ENCODE measurements at places on chromosomes 1 and 21.

DNA sequence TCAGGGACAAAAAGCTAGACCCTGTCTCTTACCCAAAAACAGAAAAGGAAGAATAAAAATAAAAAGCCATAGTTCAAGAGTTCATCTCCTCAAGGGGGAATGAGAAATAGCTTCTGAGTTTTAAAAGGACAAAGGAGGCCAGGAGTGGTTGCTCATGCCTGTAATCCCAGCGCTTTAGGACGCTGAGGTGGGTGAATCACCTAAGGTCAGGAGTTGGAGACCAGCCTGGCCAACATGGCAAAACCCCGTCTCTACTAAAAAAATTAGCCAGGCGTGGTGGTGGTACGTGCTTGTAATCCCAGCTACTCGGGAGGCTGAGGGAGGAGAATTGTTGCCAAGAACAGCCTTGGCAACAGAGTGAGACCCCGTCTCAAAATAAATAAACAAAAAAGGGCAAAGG lies 38.6 kb upstream of the CPLANE2 start:
- no peak for DNase-seq

DNA sequence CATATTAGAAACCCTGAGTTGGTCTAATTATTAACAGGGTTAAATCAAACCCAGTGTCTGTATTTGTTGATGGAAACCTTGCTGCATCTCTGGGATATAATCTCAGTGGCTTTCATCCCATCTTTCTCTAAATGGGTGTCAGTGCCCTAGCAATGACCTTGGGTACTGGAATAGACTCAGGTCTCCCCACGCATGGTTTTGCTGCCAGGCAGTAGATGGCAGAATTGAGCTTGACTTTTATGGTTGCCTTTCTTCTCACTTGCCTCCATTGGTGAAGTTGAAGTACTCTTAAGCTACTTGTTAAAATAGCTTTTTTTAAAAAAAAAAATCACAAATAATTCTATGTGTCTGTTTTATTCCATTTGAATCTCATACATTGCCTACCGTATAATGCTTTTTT lies 81.8 kb upstream of the HMCN1 start:
- no peak for DNase-seq

GRCh38 chr1:64197076-64197475 lies 6.3 kb upstream of the UBE2U start:
- no peak for DNase-seq

- DNase-seq: no peak
Measured at GRCh38 chr1:64527165-64527564, 57.2 kb downstream of the CACHD1 start.

GRCh38 chr1:171787686-171788480 lies 6.4 kb downstream of the METTL13 start:
- DNase-seq: no peak

DNA sequence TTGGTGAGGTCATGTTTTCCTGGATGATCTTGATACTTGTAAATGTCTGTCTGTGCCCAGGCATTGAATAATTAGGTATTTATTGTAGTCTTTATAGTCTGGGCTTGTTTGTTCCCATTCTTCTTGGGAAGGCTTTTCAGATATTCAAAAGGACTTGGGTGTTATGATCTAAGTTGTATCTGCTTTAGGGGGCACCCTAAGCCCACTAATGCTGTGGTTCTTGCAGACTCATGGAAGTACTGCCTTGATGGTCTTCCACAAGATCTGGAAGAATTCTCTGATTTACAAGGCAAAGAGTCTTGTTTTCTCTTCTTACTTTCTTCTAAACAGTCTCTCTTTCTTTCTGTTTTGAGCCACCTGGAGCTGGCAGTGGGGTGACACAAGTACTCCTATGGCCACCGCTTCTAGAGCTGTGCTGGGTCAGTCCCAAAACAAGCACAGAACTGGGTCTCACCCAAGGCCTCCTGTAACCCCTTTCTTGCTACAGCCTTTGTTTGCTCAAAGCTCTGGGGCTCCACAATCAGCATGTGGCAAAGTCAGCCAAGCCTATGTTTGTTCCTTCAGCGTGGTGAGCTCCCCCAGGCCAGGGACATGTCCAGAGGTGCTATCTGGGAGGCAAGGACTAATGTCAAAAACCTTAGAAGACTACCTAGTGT lies 12.6 kb downstream of the VN1R5 start:
- no peak for DNase-seq

GRCh38 chr1:42877380-42877779 lies 31.0 kb downstream of the ZNF691 start:
- DNase-seq: no peak

DNA sequence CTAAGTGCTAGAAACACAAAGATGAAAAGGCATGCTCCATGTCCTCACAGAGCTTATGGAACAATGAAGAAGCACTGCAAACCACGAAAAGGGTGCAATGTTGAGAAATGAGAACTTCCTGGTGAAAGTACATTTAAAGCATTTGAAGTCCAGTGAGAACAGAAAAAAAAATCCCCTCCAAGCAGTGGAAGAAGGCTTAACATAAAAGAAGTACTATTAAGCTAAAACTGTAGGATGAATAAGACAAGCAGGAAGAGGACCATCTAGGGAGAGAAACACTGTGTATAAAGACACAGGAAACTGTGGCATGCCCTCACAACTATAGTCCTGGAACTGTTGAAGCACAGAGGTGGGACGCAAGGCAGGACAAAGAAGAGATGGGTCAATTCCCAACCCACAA lies 10.0 kb downstream of the TP53BP2 start:
- DNase-seq: no peak

DNA sequence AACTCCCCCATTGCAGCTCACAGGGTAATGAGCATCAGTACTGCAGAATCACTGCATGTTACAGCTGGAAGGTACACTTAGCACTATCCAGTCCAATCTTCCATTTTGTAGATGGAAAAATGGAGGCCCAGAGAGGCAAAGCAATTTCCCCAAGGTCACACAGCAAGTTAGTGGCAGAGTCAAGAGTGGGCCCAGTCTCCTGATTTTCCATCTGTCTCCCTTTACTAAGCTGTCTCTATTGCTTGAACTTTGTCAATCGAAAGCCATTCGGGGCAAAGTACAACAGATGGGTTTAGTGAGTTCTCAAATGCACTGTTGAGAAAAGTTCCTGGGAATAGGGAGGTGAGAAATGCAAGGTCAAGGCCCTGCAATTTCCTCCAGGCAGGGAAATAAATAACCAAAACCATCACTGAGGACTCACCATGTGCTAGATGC lies 50.4 kb upstream of the IFFO2 start:
- DNase-seq: no peak

DNA sequence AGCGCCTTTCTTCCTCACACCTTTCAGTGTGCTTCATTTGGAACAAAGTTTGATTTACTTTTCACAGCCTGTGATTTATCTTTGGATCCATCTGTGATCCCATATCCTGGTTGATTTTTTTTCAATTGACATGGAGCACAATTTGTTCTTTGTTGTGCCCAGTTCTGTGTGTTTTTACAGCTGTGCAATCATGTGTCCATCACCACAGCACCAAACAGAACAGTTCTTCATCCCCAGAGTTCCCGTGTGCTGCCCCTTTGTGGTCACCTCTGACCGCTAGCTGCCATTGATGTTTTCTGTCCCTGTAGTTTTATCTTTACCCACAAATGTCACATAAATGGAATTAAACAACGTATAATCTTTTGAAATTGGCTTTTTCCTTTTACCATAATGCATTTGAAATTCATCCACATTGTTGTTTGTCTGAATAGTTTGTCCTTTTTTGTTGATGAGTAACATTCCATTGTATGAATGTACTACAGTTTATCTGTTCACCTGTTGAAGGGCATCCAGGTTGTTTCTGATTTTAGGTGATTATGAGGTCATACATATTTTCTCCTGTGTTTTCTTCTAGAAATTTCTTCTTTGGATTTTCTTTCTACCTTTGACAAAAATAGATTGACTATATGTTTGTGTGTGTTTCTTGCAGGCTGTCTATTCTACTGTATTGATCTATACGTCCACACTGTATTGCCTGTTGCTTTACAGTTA lies 17.4 kb downstream of the MIGA1 start:
- no peak for DNase-seq

- DNase-seq: no peak
Measured at GRCh38 chr1:23123528-23123927, 45.1 kb downstream of the LUZP1 start.

DNA sequence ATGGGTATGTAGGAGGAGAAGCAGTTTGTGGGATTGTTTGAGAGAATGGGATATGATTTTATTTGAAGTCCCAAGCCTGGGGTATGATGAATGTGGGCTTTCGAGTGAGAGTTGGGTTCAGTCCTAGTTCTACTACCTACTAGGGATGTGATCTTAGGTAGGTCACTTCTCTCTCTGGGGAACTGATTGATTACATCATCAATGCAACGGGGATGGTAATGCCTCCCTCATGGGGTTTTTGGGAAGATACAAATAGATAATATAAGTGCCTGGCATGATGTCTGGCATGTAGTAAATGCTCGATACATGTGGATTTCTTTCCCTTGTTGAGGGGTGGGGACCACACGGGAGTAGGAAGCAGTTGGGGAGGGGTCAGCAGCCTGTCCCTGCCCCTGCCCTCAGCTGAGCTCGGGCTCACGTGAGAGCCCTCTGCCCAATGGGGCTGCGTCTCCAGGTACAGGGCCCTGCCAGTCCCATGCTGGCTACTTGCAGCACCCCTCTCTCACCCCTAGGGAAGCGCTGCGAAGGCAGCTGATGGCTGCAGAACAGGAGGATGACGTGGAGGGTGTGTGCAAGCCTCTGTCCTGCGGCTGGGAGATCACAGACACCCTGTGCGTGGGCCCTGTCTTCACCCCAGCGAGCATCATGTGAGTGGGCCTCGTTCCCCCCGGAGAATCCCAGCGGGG lies 38.7 kb downstream of the AZIN2 start:
- no peak for DNase-seq

GRCh38 chr1:59100708-59101374 lies 196.1 kb upstream of the FGGY start:
- no peak for DNase-seq

Data from stimulated activated CD8-positive, alpha-beta memory T cell treated with anti-CD3 and anti-CD28 coated beads, Interleukin-12 subunit alpha, Interleukin-12 subunit beta, amount 100 ng/mL, for 4 hours (primary cell).